ENCODE measurements at places on chromosomes 5 and 9. TPM values are rescaled to one million over a fixed set of nuclear protein-coding genes. Genes with fewer than 3 reads are reported as not detected.

DNA sequence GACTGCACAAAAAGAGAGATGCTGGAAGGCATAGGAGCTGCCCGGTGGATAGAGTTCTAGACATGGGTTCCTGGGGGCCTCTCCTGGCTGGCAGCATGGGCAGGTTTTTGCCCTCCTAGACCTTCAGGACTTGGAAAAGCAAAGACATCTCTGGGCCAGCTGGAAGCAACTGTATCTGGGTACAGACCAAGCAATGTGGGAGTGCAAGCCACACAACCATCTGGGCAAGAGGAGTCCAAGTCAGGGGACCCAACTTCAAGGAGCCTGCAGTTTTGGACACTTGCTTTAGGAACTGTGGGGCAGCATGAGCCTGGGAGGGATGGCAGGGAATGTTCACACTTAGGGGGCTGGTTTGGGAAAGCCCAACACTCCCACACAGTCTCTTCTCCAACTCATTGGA, 323.3 kb downstream of the GADD45G start:
- ATAC-seq, result no peak

DNA sequence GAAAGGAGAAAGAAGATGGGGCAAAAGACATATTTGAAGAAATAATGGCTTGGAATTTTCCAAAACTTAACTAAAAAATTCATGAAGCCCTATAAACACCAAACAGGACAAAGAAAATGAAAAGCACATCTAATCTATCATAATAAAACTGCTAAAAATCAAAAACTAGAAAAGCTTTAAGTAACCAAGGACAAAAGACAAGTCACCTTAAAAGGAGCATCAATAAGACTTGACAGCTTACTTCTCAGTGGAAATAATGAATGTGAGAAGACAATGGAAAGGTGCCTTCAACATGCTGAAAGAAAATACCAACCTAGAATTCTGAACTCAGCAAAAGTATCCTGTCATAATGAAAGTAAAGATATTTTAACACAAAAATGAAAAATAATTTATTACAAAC, 27.0 kb downstream of the GTF3C4 start:
- ATAC-seq, result no peak

The FSTL4 gene
- 0.24 TPM for total RNA-seq

The POU5F2 gene
- 1.5 TPM for total RNA-seq

GRCh38 chr9:116984111-116984510, 297.0 kb downstream of the TRIM32 start:
- no peak for ATAC-seq

DNA sequence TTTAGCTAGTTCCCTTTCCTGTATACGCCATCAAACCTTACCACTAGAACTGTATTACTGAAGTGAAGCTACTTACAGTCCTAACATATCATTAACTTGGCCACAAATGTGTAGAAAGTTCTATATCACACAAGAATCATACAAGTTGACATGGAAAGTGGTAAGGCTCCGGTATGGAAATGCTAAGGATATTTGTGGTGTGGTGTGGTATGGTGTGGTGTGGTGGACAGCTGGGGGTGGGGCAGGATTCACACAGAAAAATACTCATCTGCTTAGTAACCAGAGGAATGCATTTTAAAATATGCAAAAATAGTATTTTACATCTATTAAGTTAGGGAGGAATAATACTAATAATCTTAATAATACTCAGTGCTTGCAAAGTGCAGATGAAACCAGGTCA, 69.4 kb downstream of the TRPC7 start:
- no peak for ATAC-seq

- ATAC-seq, result no peak
Measured at GRCh38 chr9:132147839-132148238, 14.0 kb upstream of the NTNG2 start.

GRCh38 chr5:145110834-145111233, 724.3 kb downstream of the PRELID2 start:
- ATAC-seq, result no peak
